HepG2 (cell line): ENCODE measurements at places on chromosomes 7 and 10.

- H3K27ac ChIP-seq: no peak overlapping the region
- H3K36me3 ChIP-seq: no peaks in the 10 kb centered on the region
- H3K27me3 ChIP-seq: no peaks in the 10 kb centered on the region
- no peak overlapping the region for H3K4me3 ChIP-seq
- DNase-seq: no peak
- H3K4me1 ChIP-seq: peaks cover 21% of the 10 kb centered on the region
Observed at GRCh38 chr10:88064608-88065382, 201.4 kb downstream of the PTEN start.

DNA sequence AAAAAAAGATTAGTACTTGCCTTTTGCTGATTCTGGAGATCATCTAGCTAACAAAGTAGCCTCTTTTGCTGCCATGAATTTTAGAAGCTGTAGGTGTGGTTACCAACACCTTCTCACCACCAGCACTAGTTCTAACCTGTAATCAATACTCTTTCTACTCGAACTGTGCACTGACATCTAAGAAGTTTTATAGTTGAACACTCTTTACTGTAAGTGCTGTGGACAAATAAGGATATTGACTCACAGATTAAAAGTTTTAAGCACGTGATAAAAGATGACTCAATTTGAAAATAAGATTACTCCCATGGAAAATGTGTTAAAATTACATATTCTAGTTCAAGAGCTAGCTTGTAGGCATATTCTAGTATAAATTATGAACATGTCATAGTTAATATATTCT is 89.9 kb downstream of the REEP3 start:
- H3K27me3 ChIP-seq: no peaks in the 10 kb centered on the region
- DNase-seq: no peak
- no peaks in the 10 kb centered on the region; the same call in 1 of the 3 replicates for H3K36me3 ChIP-seq
- no peak overlapping the region for H3K27ac ChIP-seq
- no peak overlapping the region for H3K4me3 ChIP-seq

GRCh38 chr7:90999989-91000979 is 263.9 kb upstream of the FZD1 start:
- no peaks in the 10 kb centered on the region for H3K4me1 ChIP-seq
- no peak overlapping the region for H3K27ac ChIP-seq
- DNase-seq: no peak
- H3K4me3 ChIP-seq: no peak overlapping the region

GRCh38 chr10:27620430-27621397 is 116.6 kb downstream of the RAB18 start:
- no peak overlapping the region for H3K27ac ChIP-seq
- no peaks in the 10 kb centered on the region for H3K27me3 ChIP-seq
- DNase-seq: no peak
- no peaks in the 10 kb centered on the region for H3K4me1 ChIP-seq
- no peaks in the 10 kb centered on the region for H3K36me3 ChIP-seq

GRCh38 chr10:7193369-7193768 is 217.5 kb downstream of the SFMBT2 start:
- H3K36me3 ChIP-seq: no peaks in the 10 kb centered on the region
- no peak for DNase-seq
- H3K27ac ChIP-seq: no peak overlapping the region
- no peaks in the 10 kb centered on the region for H3K4me1 ChIP-seq
- H3K4me3 ChIP-seq: no peak overlapping the region

- H3K4me3 ChIP-seq: peak overlapping the region; percentile 7
- no peaks in the 10 kb centered on the region for H3K36me3 ChIP-seq
- H3K27ac ChIP-seq: peak overlapping the region; percentile 21
- H3K27me3 ChIP-seq: no peaks in the 10 kb centered on the region
- no peak for DNase-seq
- H3K4me1 ChIP-seq: peaks cover 25% of the 10 kb centered on the region
Observed at GRCh38 chr7:122137251-122138077, 6.6 kb downstream of the AASS start.

DNA sequence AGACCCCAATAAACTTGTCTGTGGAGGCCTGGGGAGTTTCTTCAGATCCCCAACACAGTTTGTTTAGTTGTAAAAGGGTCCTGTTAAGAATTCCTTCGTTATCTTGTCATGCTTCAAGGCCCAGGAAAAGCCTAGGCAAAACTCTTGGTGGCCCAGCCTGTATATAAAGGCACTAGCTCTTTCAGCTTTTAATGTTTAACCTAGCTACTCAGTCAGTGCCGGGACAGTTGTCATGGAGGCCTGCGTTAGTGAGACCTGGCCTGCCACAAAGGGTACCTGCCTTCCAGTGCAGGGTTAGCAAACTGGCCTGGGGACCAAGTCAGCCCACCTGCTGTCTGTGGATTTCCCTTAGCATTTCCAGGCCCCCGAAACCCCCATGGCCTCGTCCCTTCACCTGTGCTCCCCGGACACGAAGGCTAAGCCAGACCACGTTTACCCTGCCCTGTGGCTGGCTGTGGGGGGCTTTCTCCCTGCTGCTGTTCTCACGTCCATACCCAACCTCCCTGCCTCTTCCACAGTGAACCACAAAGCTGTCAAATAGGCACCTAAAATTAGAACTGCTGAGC is 96.9 kb upstream of the PPP2R2D start:
- no peak overlapping the region for H3K4me3 ChIP-seq
- DNase-seq: no peak
- H3K4me1 ChIP-seq: no peaks in the 10 kb centered on the region

GRCh38 chr7:98230746-98231471 is 19.7 kb downstream of the BHLHA15 start:
- no peak overlapping the region for H3K4me3 ChIP-seq
- no peaks in the 10 kb centered on the region for H3K27me3 ChIP-seq
- no peaks in the 10 kb centered on the region for H3K36me3 ChIP-seq
- no peak overlapping the region for H3K27ac ChIP-seq
- no peak for DNase-seq

GRCh38 chr7:105591522-105591921 is 10.2 kb upstream of the EFCAB10 start:
- H3K27me3 ChIP-seq: no peaks in the 10 kb centered on the region
- H3K4me3 ChIP-seq: no peak overlapping the region
- H3K4me1 ChIP-seq: peaks cover 9% of the 10 kb centered on the region
- no peak overlapping the region for H3K27ac ChIP-seq
- DNase-seq: no peak

GRCh38 chr10:132419538-132420468 is 22.8 kb downstream of the PWWP2B start:
- no peak overlapping the region for H3K27ac ChIP-seq
- H3K4me3 ChIP-seq: no peak overlapping the region
- H3K36me3 ChIP-seq: no peaks in the 10 kb centered on the region
- no peak for DNase-seq

DNA sequence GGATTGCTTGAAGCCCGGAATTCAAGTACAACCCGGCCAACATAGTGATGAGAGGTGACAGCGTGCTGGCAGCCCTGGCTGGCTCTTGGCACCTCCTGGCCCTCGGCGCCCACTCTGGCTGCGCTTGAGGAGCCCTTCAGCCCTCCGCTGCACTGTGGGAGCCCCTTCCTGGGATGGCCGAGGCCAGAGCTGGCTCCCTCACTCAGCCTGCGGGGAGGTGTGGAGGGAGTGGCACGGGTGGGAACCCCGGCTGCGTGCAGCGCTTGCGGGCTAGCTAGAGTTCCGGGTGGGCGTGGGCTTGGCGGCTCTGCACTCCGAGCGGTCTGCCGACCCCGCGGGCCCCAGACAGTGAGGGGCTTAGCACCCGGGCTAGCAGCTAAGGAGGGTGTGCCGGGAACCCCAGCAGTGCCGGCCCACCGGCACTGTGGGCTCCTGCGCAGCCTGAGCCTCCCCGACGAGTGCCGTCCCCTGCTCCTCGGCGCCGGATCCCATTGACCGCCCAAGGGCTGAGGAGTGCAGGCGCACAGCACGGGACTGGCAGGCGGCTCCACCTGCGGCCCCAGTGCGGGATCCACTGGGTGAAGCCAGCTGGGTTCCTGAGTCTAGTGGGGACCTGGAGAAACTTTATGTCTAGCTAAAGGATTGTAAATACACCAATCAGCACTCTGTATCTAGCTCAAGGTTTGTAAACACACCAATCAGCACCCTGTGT is 12.1 kb upstream of the RNF216 start:
- no peaks in the 10 kb centered on the region for H3K27me3 ChIP-seq
- H3K36me3 ChIP-seq: no peaks in the 10 kb centered on the region
- H3K27ac ChIP-seq: no peak overlapping the region

DNA sequence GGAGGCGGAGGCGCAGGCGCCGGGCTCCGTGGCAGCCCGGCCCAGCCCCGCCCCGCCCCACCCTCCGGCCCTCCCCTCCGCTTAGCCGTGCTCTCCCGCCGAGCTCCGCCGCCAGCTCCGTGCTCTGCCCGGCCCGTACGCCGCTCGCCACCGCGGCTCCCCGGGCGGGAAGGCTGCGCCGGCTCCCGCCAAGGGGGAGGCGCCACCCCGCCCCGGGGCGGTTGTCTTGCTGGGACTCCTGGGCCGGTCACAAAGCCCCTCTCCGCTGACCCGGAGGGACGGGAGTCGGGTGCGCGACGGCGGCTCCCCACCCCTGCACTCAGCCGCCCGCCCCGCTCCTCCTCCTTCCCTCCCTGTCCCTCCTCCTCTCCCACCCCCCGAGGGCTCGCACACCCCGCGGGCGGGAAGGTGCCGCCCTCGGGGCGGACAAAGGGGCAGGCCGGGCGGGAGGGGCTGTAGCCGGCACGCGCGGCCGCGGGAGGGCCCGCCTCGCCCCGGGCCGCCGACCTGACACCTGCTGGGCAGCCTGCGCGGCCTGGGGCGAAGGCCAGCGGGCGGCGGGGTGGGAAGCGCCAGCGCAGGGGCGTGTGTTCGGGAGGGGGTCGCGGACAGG is 11.5 kb upstream of the SP8 start:
- no peak for DNase-seq
- H3K4me3 ChIP-seq: peak overlapping the region; percentile 40; the same call in 1 of the 2 replicates
- peaks cover 47% of the 10 kb centered on the region for H3K27me3 ChIP-seq
- H3K36me3 ChIP-seq: no peaks in the 10 kb centered on the region

DNA sequence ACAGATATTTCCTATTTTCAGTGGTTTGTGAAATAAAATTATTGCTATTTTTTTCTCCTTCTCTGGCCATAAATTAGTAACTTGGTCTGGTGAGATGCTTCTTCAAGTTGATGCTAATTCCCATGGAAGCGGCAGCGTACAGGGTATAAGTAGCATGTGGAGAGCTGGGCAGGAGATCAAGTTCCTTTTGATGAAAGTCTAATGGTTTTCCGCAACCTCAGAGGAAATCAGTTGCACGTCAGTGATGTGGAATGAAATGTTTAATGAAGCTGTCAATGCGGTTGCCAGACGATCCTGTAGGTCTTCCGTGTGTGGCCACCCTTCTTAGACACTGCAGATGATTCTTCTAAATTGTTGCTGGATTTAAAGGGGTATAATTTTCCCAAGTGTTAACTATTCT is 236.4 kb upstream of the GRM3 start:
- H3K4me3 ChIP-seq: no peak overlapping the region
- DNase-seq: no peak
- H3K36me3 ChIP-seq: no peaks in the 10 kb centered on the region
- H3K27me3 ChIP-seq: no peaks in the 10 kb centered on the region
- H3K4me1 ChIP-seq: no peaks in the 10 kb centered on the region

DNA sequence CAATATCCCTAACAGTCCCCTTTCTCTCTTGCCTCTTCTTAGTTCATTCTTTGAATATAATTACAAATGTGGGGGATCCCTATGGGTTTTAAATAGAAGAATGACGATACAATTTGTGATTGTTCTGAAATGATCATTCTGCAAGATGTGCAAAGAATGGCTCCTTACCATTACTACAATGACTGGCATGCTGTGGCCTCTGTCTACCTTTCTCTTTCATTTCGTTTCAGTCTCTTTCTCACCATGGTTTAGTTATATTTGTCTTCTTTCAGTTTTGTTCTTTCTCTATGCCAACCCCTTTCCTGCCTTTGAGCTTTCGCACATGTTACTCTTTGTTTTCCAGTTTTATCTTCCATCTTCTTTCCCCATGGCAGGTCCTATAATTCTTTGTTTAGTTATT is 176.5 kb downstream of the SUGCT start:
- H3K27me3 ChIP-seq: no peaks in the 10 kb centered on the region
- H3K27ac ChIP-seq: no peak overlapping the region
- no peak for DNase-seq
